ENCODE measurements at places on chromosomes 2 and 18.

DNA sequence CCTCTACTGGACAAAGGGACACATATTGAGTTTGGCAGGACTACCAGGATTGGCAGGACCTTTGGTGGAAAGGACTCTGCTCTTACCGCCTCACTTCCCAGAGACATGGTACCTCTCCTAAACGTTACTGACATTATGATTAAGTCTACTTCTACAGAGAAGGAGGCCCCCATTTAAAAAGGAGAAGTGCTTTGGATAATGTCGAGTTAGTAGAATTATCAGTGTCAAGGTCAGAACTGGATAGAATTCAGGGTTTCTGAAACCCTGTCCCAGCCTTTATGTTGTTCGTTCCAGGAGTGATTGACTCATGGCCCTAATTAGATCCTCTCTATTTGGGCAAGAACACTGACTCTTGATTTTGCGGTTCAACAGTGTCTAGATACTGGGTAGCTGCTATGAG is 45.8 kb downstream of the LRRTM1 start:
- DNase-seq = no peak

GRCh38 chr2:95056461-95057459 is 31.3 kb downstream of the MAL start:
- DNase-seq = no peak

DNA sequence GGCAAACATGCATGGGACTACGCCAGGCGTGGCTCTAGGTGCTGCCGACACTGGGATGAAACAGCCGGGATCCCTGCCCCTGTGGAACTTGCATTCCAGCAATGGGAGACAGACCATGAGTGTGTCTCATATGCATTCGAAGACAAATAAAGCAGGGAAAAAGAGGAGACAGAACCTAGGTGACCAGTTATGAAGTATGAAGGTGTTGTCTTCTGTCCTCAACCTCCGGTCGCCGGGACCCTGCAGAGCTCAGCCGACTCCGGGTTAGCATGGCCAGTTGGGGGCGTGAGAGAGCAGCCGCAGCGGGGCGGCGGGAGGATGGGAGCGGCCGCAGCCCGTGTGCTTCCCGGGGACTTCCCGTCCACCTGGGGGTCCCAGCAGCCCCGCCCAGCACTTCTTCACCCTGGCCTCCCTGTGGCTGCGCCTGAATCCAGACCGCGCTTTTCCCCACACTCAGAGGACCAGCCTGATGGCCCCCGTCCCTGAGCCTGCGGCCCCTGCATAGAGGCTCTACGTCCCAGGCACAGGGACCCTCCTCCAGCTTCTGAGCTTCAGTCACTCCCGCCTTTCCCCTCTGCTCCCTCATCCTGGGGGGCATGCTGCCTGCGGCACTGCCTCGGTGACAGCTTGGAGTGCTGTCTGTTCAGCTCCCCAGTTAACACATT is 11.4 kb downstream of the ID2 start:
- peak; percentile 45 for DNase-seq

- DNase-seq = peak; percentile 53
Measured at GRCh38 chr2:46315103-46315890, 18.1 kb downstream of the EPAS1 start.

GRCh38 chr2:112643488-112643887 is 2.3 kb upstream of the SLC20A1 start:
- peak; percentile 46 for DNase-seq

- DNase-seq = no peak
Measured at GRCh38 chr2:201436141-201436540, 15.1 kb downstream of the TRAK2 start.

- DNase-seq = peak; percentile 19
Measured at GRCh38 chr2:208937521-208937920, 486.3 kb upstream of the MAP2 start.

GRCh38 chr2:65057391-65058052 is 1.3 kb downstream of the CEP68 start:
- DNase-seq = peak; percentile 32

DNA sequence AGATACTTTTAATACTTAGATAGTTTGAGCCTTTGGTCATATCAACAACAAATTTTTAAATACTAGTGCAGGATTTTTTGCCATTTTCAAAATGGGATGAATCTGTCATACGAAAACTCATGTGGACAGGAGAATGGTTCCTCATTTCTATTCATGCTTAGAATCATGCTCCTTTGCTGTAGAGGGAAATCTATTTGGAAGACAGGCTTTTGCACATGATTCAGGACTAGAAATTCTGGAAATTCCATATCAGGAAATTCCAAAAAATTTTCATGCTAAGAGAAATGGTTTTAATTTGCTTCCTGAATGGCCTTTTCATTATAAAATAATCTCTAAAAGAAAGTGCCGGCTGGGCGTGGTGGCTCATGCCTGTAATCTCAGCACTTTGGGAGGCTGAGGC is 39.3 kb downstream of the MOGAT1 start:
- no peak for DNase-seq

GRCh38 chr2:45957533-45958227 is 306.2 kb downstream of the PRKCE start:
- DNase-seq = no peak

DNA sequence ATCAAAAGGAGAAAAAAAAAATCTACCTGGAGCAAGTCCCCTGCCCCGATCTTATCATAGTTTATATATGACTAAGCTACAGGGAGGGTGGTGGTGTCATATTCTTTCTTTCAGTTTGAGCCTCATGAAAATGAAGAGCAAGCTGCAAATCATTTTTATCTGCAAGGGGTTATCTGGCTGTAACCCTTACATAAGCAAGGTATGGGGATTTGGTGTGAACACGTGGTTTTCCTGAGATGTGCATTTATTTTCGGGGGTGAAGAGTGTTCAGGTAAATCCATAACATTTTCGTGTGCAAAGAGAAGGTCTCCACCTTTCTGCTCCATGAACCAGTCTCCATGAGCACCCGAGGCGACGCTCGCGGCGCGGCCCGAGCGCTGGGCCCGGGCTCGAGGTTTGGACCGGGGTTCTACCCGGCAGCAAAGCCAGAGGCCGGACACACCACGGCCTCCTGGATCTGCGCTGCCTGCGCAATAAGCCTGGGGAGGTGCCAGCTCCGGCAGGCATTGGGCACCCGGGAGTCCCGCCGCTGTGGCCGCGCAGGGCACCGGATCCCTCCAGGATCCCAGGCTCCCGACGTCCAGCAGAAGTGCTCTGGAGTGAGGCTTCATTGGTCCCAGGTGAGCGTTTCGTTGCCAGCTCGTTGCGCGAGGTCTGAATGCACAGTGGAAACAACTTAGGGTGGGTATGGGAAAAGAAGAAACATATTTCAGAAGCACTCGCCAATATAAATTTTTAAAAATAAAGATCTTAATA is 36.1 kb upstream of the GPD2 start:
- DNase-seq = peak; percentile 81

- DNase-seq = peak; percentile 6
Measured at GRCh38 chr2:19120941-19121750, 237.3 kb downstream of the OSR1 start.

- DNase-seq = peak; percentile 8
Measured at GRCh38 chr18:41324020-41324791, 630.8 kb upstream of the PIK3C3 start.

GRCh38 chr2:54767921-54768320 is 44.5 kb downstream of the EML6 start:
- DNase-seq = no peak

DNA sequence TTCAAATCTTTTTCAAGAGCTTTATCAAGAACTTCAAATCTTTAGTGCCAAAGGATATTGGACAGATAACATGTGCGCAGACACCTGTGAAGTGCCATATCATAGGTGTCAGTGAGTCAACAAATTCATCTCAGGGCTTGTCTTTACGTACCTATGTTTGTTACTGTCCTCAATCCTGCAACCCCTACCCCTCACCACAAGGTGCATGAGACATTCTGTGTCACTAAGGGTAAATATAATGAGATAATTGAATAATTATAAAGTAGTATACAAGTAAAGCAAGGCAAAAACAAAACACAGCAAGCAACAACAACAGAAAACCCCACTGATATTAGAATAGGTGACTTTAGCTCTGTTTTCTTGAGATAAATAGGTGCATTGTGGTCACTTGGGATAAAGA is 1495.8 kb upstream of the TMEFF2 start:
- no peak for DNase-seq

- no peak for DNase-seq
Measured at GRCh38 chr2:26674771-26675170, 17.8 kb upstream of the KCNK3 start.

DNA sequence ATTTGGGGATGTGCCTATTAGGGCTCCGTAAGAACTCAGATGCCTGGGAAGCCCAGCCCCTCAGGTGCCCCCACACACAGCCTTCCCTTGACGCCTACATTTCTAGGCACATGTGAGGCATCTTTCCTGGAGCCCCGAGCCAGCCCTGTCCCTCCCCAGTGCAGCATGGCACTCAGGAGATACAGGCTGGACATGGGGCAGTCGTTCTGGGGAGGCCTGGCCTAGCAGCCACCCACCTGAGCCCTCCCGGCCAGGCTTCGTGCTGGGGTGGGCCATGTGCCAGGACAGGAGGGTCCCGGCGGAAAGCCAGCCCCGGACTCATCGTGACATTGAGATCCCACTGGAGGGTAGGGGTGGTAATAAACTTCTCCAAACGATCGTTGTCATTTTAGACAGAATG is 15.2 kb downstream of the BOK start:
- DNase-seq = no peak

- DNase-seq = peak; percentile 30
Measured at GRCh38 chr2:5392658-5393057, 299.5 kb upstream of the SOX11 start.

- no peak for DNase-seq
Measured at GRCh38 chr2:26376799-26377198, 24.9 kb upstream of the DRC1 start.

GRCh38 chr2:43358410-43359201 is 132.2 kb upstream of the ZFP36L2 start:
- DNase-seq = no peak

DNA sequence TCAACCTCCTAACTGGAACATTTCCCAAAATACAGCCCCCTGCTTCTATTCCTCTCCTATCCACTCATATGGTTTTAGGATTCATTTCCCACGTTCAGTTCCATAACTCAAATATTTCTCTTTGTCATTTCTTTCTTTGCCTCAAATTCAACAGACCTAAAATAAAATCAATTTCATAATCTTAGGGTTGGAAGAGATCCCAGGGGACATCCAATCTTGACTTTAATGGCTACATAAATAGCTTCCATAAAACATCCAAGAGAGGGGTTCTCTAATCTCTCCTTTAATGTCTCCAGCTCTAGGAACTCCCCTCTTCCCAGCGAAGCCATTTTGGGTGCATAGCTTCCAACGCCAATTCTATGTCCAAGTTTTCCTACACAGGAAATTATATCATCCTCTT is 33.8 kb downstream of the RBKS start:
- no peak for DNase-seq

DNA sequence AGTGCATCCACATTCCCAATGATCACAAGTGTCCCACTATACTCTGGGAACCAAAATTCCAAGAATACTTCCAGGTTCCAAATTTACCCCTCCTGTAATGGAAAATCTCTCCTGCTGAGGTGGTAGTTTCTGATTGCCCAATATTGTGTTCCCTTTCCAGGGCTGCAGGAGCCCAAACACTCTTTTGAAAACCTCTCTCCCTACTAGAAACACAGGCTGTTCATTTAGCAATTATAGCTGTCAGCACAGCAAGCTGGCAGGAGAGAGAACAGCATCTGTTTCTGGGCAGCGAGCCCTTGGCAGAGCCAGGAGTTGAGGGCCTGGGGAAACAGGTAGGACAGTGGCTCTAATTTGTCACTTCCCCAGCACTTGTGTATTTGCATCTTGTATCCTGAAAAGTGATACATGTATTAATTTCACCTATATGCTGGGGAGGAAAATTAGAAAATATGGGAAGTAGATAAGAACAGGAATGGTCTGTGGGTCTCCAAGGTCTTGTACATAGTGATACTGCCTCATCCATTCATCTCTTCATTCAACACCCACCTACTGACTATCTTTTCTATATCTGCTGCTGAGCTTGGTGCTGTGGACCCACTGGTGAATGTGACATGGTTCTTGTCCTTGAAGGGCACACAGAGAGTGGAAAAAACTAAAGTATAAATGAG is 16.9 kb upstream of the PAIP2B start:
- no peak for DNase-seq

DNA sequence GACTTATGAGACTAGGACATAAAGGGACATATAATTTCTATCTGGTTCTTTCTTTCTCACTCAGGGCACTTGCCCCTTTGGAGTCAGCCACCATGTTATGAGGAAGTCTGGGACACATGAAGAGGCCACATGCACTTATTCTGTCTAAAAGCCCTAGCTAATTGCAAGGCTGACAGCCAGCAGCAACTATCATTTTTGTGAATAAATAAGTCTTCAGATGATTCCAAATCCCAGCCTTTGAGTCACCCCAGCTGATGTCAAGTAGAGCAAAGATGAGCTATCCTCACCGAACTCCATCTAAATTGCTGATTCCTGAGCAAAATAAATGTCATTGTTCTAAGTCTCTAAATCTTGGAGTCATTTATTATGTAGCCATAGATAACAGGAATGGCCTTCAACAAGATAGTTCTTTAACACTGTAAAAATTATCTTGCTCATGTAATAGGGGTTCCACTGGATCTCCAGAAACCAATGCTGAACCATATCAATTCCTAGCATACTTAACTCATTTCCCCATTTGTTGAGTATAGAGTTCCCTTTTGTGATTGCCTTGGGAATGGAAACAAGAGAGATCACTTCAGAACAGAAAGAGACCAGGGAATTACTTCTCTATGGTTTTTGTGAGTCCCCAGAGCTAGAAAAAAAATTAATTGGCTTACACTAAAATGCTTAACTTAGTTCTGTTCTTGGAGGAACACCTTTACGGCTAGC is 50.6 kb upstream of the FN1 start:
- no peak for DNase-seq

GRCh38 chr18:27540111-27540510 is 355.0 kb upstream of the CHST9 start:
- peak; percentile 5 for DNase-seq

DNA sequence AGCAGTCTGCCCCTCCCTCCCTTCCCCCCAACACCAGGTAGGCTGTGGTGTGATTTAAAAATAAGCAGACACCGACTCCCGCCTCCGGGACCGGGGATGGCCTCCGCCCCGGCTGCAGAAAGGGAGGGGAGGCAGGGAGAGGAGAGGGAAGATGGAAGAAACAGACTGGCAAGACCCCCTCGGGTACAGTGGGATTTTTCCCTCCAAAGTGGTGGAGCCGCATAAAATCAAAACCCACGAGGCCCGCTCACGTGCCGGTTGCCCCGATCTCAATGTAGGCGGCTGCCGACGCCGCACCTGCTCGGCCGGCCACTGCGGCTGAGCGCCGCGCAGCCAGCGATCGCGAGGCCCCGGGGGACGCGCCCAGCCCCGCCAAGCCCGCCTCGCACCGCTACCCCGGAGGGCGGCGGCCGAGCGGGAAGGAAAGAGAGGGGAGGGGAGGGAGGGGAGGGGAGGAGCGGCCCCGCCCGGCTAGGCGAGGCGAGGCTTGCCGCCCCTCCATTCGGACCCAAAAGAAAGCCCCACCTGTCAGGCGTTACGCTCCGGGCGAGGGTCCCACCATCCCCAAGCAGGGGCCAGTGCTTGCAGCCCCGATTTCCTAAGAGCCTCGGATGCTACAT is 811 bp downstream of the ADD2 start:
- DNase-seq = no peak

GRCh38 chr2:220775856-220776488 is 796.1 kb downstream of the EPHA4 start:
- no peak for DNase-seq

GRCh38 chr2:47414682-47415458 is 11.9 kb downstream of the MSH2 start:
- DNase-seq = no peak

GRCh38 chr2:192208848-192209247 is 14.1 kb upstream of the TMEFF2 start:
- no peak for DNase-seq

- DNase-seq = no peak
Measured at GRCh38 chr2:88180605-88181240, 10.6 kb downstream of the THNSL2 start.

- DNase-seq = no peak
Measured at GRCh38 chr2:48483916-48484315, 46.0 kb upstream of the STON1 start.
